Posterior vena cava (tissue), 2 donors: ENCODE measurements at places on chromosomes 4 and X. TPM values are rescaled to one million over a fixed set of nuclear protein-coding genes. Genes with fewer than 3 reads are reported as not detected.
A peak's percentile ranks its signal among the peaks of the same experiment; 100 is the strongest.

Gene TNIP3
- not detected for total RNA-seq

GRCh38 chrX:6980981-6981380, 166.5 kb upstream of the STS start:
- DNase-seq, result no peak

DNA sequence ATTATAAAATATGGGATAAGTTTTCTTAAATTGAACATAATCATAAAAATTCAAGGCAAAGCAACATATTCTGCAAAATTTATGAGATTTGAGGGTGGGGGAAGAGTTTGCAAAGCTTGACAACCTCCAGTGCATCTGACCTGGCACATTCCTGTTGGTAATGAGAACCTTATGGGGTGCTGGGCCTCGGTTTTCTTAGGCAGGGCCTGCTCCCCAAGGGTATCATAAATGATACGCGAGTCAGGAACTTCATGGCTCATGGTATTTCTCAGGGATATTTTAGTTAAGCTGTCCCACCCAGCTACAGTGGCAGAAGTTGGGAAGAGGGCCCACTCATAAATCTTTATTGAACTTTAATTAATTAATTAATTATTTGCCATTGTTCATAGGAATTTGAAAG, 13.2 kb downstream of the AFF2 start:
- no peak for DNase-seq

Gene UGT8
- 0.14 TPM for total RNA-seq

DNA sequence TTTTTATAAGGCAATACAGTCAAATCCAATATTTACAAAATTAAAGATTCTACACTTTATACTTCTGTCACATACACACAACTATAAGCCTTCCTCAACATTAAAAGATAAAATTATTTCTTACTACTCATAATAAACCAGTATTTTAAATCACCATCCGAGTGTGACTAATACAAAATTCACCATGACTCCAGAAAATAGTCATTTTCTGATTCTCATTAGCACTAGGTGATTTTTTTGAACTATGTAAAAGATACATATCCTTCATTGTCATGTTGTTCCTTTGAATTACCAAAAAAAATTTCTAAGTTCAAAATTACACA, 646 bp upstream of the SLC7A11 start:
- no peak for DNase-seq

DNA sequence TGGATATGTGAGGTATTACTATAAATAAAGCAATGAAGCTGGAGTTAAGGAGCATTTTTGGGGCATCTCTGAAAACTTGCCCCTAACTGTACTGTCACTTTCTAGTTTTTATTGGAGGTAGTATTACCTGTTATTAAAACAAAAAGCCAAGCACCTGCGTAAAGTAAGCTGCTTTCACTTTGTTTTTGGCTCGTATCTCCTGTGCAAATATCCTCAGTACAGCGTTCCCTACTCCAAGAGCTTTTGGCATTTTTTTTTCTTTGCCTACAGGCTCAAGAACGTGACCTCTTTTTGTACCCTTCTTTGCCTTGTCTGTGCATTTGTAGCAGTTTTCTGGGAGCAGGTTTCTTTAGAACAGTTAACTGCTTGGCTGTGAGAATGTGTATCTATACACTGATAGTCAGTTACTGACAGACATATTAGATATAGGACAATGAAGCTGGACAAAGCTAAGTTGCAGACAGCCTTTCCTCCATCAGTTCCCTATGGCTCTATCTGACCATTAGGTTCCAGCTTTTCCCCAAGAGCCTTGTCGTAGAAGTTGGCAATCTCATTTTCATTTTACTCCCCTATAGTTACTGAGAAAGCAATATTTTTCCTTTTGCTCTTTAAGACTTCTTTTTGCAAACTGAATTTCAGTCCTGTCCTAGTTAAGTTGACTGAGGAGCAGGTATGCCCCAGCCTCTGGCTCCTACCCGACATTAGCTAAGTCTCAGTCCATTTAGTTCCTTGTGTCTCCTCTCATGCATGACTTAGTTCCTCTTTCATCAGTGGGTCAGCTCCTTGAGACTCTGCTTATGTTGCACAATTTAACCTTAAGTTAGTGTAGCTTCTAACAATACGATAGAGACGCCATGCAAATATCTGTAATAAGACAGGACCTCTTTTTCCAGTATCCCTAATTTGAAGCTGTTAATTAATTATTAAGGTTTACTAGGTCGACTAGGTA, 71.5 kb upstream of the HPRT1 start:
- DNase-seq, result no peak

DNA sequence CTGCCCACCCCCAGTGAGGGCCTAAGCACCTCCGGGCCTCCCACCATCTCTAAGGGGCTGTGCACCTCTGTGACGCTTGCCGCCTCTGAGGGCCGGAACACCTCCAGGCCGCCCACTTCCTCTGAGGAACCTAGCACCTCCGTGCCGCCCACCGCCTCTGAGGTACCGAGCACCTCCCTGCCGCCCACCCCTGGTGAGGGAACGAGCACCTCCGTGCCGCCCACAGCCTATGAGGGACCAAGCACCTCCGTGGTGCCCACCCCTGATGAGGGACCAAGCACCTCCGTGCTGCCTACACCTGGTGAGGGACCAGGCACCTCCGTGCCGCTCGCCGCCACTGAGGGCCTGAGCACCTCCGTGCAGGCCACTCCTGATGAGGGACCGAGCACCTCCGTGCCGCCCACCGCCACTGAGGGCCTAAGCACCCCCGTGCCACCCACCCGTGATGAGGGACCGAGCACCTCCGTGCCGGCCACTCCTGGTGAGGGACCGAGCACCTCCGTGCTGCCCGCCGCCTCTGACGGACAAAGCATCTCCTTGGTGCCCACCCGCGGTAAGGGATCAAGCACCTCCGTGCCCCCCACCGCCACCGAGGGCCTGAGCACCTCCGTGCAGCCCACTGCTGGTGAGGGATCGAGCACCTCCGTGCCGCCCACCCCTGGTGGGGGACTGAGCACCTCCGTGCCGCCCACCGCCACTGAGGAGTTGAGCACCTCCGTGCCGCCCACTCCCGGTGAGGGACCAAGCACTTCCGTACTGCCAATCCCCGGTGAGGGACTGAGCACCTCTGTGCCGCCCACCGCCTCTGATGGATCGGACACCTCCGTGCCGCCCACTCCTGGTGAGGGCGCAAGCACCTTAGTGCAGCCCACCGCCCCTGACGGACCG, 977 bp downstream of the MAGEE1 start:
- DNase-seq, result peak; percentile 79

GRCh38 chr4:158949099-158949498, 153.8 kb upstream of the RAPGEF2 start:
- DNase-seq, result no peak

DNA sequence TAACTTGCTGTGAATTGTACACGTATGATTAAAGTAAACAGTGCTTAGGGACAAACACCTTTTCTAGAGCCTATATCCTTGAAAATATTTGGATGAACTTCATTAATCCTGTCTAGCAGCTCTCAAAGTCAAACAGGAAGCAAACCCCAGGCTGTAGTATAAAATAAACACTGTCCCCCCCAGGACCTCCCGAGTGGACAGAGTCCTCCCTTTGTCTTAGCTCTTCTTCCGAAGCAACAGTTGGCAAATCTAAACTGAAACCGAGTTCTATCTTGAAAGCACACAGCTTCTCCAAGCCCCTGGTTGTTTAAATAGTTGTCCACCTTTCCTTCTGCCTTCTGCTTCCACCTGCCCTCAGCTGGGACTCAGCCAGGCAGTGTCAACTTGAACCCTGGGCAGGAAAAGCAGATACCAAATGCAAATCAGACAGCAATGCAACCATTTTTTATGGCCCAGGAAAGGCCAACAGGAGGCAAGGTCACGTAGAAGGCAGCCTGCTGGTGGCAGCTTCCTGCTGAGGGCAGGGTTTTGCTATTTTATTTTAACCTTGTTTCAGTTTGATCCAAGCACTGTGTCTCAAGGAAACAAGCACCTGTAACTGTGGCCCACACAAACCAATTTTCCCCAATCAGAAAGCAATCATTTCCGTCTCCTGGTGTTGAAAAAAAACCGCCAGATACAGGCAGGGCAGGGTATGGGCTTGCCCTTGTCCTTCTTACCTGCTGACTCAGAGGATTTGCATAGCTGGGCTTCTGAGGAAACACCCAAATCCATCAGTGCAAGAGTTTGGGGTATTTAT, 110.3 kb upstream of the KIT start:
- no peak for DNase-seq

Gene CRMP1
- 0.81 TPM for total RNA-seq

DNA sequence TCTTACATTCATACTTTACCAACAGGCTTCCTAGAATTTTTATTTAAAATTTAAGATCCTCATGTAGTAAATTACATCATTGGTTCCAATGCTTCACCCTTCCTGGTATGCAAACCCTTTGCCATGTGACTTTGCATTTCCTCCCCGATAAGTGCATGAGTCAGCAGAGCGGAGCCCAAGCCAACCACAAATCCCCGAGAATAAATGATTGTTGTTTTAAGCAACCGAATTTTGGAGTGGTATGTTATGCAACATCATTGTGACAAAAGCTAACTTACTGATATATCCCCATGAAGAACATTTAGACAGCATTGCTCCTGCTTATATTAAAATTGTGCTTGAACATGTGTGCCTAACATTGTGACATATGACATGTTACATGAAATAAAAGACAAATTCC, 199.4 kb upstream of the DDX53 start:
- DNase-seq, result peak; percentile 62

DNA sequence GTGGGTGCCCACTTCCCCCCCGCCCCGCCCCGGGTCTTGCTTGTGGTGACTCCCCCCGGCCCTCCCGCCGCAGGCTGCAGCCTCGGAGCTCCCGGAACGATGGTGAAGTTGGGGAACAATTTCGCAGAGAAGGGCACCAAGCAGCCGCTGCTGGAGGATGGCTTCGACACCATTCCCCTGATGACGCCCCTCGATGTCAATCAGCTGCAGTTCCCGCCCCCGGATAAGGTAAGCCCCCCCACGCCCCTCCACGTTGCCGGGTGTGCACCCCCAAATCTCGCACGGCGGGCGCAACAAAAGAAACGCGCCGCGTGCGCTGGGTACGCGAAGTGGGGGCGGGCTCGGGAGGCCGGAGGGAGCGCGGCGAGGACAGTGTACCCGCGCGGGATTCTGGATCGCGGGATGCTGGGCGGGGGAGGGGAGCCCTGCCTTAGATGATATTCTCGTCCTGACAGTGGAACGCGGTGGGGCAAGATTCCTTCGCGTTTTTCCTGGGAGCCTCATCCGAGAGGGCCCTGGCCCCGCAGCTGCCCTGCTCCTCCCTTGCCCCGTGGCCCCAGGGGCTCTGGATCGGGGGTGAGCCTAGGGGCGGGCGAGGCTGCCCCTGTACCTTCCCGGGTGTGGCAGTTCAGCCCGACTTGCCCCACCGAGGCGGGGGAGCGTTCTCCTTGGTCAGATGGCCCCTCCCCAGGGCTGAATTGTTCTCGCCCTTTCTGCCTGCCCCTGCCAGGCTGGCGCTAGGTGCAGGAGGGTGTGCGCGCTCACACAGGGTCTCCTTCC, 819 bp downstream of the NSG1 start:
- peak; percentile 78 for DNase-seq

GRCh38 chr4:14916554-14917297, 85.6 kb upstream of the CPEB2 start:
- no peak for DNase-seq

DNA sequence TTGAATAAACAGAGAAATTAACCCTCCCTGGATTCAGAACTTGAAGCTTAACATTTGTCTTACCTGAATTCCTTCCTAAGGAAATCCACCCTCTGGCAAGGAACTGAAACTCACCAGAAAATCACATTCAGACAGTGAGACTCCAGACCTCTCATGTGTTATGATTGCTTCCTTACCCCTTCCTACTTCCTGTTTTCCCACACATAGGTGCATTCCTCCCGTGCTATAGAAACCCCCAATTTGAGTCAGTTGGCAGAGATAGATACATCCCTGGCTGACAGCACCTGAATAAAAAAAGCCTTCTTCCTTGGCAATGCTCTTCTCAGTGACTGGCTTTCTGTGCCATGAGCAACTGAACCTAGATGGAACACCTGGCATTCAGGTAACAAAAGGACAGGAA, 157.0 kb upstream of the SMIM31 start:
- no peak for DNase-seq

Gene MAGEA1
- not detected for total RNA-seq

DNA sequence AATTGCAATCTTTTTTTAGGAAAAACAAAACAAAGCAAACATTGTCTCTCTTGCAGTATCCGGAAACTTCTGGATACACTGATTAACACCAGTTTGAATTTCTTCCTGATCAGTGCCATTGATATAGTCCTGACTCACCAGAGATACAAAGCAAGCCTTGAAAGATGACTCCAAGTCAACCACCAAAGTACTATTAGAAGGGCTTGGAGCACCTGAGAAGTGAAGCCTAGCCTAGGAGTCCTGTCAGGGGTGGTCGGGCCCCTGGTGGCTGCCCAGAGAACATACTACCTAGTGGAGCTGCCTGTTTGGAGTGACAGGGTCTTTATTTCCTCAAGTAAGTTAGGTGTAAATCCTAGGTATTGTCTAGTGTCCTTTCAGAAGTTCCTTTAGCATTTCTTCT, 593.2 kb downstream of the ZNF674 start:
- DNase-seq, result no peak

Gene LUZP4
- not detected for total RNA-seq

Gene ADH1C
- 3.7 TPM for total RNA-seq

GRCh38 chrX:144810539-144810938, 436.8 kb upstream of the SPANXN1 start:
- no peak for DNase-seq

DNA sequence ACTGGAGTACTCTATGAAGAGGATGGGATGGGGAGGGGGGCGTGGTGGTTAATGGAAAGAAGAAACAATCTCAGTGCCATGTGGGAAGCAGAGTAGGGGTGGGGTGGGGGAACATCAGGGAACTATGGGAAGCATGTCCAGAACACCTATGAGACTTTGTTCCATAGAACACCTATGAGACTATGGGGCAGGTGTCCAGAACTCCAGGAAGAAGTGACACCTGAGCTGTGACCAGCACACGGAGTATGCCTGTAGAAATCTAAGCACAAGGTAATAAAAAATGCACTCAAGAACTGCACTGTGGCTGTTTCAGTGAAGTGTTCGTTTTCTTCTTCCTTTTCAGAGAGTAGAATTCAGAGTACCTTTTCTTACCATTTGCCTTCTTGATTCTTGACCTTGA, 704.8 kb upstream of the TENM3 start:
- DNase-seq, result no peak

DNA sequence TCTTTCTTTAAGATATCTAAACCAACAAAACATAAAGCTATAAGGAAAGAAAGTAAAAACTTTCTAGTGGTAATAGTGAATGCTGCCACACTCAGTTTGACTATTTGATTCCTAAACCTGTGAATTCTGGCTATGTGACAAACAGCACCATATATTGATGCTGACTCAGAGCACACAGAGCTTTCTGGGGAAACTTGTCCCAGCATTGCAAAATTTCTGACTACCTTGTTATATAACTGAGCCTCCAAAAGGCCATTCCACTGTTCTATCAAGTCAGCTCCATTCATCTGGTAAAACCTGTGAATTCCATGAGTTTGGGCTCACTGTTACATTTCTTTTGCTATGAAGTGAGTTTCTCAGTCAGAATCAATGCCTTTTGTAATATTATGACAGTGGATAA, 1229.7 kb downstream of the PCDH18 start:
- no peak for DNase-seq

GRCh38 chr4:73619346-73619745, 890 bp downstream of the RASSF6 start:
- no peak for DNase-seq
